ENCODE measurements at places on chromosomes 16 and 17. TPM values are rescaled to one million over a fixed set of nuclear protein-coding genes. Genes with fewer than 3 reads are reported as not detected.

The C16orf95 gene
- total RNA-seq: 7.5 TPM

The EPX gene
- total RNA-seq: not detected

The CD300H gene
- not detected for total RNA-seq

The MPV17L gene
- total RNA-seq: 0.71 TPM

The EVI2B gene
- total RNA-seq: 29.8 TPM

The NPIPA7 gene
- total RNA-seq: 11.1 TPM

The WFDC1 gene
- total RNA-seq: not detected

The KLHL10 gene
- total RNA-seq: not detected

The HS3ST3A1 gene
- not detected for total RNA-seq

The JPH3 gene
- not detected for total RNA-seq

The DLX4 gene
- 0.88 TPM for total RNA-seq

The ARHGAP23 gene
- 0.48 TPM for total RNA-seq

The KRTAP4-4 gene
- not detected for total RNA-seq

The EPN3 gene
- not detected for total RNA-seq

The HBA1 gene
- total RNA-seq: not detected

The GNGT2 gene
- total RNA-seq: 24.0 TPM

The CDRT4 gene
- total RNA-seq: 2.7 TPM

The TP53TG3B gene
- not detected for total RNA-seq

The PPP1R1B gene
- total RNA-seq: not detected

The RUNDC3A gene
- not detected for total RNA-seq

The KCNH6 gene
- not detected for total RNA-seq

The FSCN2 gene
- 0.49 TPM for total RNA-seq

The ADAD2 gene
- 0.40 TPM for total RNA-seq

The SSTR5 gene
- not detected for total RNA-seq

The LPO gene
- total RNA-seq: not detected

The DHRS7C gene
- not detected for total RNA-seq

The LGALS9B gene
- total RNA-seq: not detected
